Activated CD4-positive, alpha-beta T cell treated with anti-CD3 and anti-CD28 coated beads, Interleukin-2, Interleukin-4, amounts not matched to agents 100 ng/mL and 50 ng/mL, durations not matched to agents 16 hours and 8 hours (primary cell): ENCODE measurements at places on chromosomes 2 and 18.

GRCh38 chr2:21406911-21407310 lies 283.1 kb downstream of the TDRD15 start:
- no peak for DNase-seq

DNA sequence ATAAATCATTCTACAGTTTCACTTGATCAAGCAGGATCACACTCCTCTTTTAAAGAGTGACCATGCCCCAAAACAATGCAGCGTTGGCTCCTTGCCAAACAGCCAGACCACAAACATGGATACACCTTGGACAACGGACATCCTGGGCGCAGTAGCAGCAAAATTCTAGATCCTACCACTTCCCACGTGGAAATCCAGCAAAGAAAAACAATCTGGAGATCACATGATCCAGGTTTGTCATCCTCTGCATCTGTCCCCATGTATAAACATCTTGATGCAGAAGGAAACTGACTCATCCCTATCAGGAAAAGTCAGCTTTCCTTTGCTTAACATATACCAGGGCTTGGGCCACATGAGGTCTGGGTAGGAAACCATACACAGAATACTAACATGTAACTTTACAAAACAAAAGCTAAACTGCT lies 53.1 kb downstream of the ZNF521 start:
- no peak for DNase-seq

DNA sequence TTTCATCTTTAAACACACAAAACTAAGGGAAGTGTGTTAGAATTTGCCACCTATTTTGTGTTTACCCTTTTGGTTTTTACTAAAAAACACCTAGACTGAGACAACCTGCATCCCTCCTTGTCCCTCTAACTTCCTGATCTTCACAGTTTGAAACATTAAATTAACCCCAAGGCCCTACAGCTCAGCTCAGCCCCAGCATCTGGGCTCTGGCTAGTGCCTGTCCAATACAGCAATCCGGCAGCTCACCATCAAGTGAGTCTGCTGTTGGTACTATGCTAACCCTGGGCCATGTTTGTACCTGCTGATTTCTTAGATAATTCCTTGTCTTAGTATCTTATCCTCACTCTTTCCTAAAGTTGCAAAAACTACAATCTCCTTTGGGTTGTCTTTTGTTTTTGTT lies 162.4 kb downstream of the DSEL start:
- DNase-seq, result no peak

DNA sequence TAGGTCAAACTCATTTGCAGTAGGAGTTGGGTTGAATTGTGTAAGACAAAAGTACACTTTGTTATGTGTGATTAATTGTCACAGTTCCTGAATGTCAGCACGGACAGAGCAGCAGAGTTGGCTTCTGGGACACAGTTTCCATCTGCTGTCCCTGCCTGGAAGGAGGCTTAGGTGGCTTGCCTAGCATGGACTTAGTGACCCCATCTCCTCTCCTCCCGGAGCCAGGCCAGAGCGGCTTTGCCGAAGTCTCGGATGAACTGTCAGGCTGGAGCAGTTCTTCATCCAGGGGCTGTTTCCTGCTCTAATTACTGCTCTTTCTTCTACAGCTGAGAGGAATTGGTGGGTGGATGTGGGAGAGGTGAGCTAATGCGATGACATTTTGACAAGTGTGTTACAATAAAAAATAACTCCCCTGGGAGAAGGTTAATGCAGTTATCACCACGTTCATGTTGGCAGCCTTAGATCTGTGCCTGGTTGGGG lies 102.0 kb downstream of the SH3RF3 start:
- no peak for DNase-seq

- no peak for DNase-seq
These were observed 130.0 kb downstream of the C2orf74 start for GRCh38 chr2:61291851-61292575.

- no peak for DNase-seq
These were observed 1.1 kb upstream of the SNTG2 start for GRCh38 chr2:949384-950079.

- no peak for DNase-seq
These were observed 4.7 kb upstream of the IL36G start for GRCh38 chr2:112973156-112973555.
